ENCODE measurements at places on chromosomes 16 and 17.

GRCh38 chr17:12928736-12929135 is 89.1 kb downstream of the ELAC2 start:
- DNase-seq: no peak

DNA sequence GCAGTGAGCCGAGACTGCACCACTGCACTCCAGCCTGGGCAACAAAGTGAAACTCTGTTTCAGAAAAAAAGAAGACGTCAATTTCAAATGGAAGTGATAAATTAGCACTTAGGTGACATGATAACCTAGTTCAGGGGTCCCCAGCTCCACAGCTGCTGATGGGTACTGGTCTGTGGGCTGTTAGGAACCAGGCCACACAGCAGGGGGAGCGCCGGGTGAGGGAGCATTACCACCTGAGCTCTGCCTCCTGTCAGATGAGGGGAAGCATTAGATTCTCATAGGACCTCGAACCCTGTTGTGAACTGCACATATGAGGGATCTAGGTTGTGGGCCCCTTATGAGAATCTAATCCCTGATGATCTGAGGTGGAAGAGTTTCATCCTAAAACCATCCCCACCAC is 253.0 kb downstream of the FOXL1 start:
- DNase-seq: no peak

DNA sequence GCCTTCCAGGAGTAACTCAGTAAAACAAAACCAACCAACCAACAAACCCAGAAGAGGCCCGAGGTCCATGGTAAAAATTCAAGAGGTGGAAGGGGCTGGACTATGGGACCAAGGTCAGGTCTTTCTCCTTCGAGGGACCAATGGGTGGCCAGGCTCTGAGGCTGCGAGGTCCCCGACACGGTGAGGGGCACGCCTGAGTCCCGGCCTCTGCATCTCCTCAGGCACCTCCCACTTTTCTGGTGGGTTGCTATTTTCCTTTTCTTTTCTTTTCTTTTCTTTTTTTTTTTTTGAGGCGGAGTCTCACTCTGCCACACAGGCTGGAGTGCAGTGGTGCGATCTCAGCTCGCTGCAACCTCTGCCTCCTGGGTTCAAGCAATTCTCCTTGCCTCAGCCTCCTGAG is 18.0 kb downstream of the CD7 start:
- DNase-seq: no peak

DNA sequence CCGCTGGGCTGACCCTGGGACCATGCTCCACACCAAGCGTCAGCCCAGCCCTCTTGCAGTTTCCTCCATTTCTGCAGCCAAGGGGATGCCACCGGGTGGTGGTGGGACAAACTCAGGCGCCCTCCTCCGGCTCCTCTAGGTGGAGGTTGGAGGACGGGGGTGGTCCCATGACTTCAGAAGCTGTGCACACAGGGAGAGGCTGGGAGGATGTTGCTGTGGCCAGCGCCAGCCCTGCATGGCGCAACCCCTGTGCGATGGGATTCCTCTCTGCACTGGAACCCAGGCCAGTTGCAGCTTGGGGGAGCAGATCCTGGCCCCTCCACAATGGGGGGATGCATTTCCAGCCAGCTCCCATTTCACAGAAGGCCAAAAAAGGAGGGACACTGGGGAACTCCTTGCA is 246.5 kb downstream of the C16orf95 start:
- no peak for DNase-seq

DNA sequence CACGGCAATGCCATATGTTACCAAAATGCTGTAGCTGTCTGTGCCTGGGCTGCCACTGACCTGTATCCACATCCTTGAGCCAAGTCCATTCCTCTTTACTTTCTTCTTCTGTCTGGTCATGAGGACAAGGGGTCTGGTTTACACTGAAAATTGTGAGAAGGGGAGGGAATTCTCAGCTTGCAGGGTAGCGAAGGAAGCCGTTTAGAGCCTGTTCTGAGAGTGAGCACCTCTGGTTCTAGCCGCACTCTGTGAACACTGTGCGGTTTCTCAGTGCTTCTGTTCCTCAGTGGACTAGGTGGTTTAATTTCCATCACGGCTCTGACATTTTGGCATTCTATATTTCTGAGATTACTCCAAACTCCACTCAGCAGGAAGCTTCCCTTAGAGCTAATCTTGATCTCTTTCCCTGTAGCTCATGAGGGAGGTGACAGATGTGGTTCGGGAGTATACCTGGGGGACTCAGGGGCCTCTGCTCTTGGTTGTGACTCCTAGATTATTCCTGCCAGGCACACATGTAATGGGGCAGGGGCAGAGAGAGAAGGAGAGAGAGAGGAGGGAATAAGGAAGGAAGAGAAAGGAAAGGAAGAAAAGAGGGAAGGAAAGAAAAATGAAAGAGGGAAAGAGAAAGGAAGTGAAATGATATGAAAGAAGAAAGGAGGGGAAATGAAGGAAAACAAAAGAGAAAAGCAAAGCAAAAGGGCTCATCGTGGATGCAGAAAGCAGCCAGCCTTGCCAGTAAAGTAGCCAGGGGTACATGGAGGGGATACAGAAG is 14.2 kb upstream of the TBX21 start:
- DNase-seq: no peak

DNA sequence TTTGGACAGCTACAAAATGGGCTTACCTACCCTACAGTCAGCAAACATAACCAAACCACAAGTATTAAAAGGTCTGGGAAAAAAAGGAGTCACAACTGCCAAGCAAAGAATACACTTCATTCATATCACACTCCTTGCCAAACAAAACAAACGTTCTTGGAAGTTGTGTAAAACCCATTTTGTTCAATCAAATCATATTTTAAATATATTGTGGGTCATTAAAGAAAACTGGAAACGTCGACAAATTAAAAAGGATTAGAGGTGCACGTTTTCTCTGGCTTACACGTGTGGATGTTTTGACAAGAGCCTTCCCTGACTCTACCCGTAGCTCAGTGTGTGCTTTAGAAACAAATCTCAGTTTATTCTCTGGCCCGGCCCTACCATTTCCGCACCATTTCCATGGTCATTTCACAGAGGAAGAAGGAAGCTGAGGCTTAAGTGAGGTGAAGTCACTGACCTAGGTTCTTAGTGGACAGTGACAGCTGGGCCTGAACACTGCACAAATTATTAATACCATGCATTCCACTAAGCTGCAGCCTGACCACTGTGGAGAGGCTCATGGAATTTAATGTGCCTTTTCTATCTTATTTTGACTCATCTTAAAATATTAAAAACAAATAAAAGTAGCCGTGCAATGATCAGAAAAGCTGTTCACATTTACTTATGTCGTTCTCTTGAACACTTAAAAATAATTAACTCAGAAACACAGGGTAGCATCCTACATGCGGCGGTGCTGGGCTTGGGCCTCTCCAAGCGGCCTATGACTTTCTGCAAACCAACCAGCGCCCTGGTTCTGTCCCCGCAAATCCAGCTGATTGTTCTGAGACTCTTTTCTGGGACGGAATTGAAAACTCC is 968 bp downstream of the CEP112 start:
- DNase-seq: no peak

Measured in AG04450 (cell line).